C1 segment of cervical spinal cord (tissue), 14 donors: ENCODE measurements at places on chromosomes 6 and 20.

GRCh38 chr6:46236752-46237151 is 66.0 kb upstream of the ENPP5 start:
- no peak for DNase-seq

GRCh38 chr6:135983718-135984343 is 132.3 kb downstream of the PDE7B start:
- no peak for DNase-seq

DNA sequence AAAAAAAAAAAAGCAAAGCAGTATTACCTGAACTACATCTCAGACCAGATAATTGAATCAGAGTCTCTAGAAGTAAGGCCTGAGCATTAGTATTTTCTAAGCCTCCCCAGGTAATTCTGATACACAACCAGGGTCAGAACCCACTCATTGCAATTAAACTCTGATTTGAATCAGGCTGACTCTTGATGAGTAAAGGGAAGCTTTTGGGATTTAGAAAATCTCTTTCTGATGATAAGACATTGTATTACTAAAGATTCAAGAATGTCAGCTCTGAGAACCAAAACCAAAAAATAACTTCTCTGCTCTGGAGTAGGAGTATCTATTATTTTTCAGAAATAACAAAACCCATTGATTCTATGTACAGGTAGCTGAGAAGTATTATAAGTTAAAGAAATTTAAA is 100.1 kb upstream of the COL21A1 start:
- DNase-seq, result no peak

DNA sequence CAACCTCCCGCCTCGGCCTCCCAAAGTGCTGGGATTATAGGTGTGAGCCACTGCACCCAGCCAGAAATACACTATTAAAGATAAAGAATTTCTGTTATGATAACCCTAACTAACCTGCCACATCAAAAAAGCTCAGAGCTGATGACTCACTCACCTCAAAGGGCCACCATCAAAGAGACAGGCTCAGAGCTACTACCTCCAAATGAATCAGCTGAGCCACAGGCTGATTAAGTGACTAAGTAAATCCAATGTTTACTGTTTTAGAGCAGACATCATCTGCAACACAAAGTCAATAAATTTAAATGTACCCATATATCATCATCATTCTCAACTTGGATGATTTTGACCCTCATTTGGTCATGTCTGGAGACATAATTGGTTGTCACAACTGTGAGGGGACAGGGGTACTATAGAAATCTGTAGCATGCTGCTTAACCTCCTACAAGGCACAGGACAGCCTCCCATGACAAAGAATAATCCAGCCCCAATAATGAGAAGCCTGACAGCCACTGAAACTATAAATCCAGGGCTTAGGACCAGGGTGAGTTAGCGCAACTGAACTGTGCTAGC is 106.5 kb downstream of the ATP9A start:
- no peak for DNase-seq

GRCh38 chr6:104969108-104969507 is 12.2 kb downstream of the LIN28B start:
- no peak for DNase-seq

DNA sequence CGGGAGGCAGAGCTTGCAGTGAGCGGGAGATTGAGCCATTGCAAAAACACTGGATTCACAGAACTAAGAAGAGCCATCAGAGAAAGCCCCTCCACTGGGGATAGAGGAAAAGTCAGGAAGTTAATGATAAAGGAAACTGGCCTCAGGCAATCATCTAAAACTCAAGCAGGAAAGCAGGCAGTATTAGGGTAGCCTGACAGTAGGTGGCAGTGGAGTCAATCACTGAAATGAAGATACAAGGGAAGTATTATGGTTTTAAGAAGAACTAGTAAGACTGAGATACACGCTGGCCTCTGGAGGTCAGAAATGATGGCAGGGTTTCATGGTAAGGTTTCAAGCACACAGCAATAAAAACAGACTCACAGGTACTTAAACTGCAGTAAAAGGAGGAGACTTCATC is 578.3 kb downstream of the HACE1 start:
- DNase-seq, result no peak

- DNase-seq, result no peak
These were observed 45.1 kb upstream of the EPB41L1 start for GRCh38 chr20:36109251-36109947.

- DNase-seq, result no peak
These were observed 15.8 kb upstream of the SIRPG start for GRCh38 chr20:1673424-1673823.

DNA sequence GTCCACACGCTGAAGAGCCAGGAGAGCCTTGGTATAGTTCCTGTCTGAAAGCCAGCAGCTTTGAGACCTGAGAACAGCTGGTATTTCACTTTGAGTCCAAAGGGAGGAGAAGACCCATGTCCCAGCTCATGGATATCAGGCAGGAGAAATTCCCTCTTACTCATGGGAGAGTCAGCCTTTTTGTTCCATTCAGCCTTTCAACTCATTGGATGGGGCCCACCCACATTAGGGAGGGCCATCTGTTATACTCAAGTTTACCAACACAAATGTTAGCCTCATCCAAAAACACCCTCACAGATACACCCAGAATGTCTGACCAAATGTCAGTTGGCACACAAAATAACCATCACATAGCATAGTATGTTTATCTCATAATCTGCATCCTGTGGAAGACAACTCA is 80.1 kb downstream of the GMDS start:
- DNase-seq, result no peak

DNA sequence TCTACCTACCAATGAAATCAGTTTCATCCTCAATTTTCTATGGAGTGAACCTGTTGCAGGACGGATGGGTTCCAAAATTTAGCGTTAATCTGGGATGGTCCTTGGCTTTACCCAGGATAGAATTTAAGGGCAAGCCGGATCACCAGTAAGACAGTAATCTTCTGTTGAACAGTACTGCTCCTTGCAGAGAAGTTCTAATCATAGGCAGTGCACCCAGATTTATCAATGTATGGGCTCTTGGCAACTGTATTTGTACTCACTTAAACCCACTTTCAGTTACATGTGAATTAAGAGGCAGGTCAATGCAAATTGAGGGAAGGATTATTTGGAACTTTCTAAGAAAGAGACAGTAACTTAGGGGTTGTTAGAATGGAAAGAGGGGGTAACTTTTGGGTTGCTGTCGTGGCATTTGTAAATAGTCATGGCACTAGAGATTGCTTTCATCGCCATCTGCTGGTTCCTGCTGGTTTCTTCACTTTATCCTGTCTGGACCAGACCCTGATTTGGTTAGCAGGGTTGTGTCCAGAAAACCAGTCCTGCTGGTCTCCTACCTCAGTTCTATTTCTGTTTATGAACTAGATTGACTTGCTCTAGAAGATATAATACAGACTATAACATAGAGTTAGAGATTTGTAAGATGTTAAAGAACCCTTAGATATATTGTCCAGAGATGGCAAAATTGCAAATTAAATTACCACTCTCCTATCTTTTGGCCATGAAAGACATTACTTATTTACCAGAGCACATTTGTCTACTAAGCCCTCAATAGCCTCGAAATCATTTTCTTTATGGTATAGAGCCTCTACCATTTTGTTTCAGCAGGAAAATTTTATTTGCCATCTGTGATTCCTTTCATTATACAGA is 646.3 kb downstream of the UTRN start:
- DNase-seq, result no peak

GRCh38 chr6:135299256-135299655 is 118.1 kb downstream of the MYB start:
- DNase-seq, result no peak

DNA sequence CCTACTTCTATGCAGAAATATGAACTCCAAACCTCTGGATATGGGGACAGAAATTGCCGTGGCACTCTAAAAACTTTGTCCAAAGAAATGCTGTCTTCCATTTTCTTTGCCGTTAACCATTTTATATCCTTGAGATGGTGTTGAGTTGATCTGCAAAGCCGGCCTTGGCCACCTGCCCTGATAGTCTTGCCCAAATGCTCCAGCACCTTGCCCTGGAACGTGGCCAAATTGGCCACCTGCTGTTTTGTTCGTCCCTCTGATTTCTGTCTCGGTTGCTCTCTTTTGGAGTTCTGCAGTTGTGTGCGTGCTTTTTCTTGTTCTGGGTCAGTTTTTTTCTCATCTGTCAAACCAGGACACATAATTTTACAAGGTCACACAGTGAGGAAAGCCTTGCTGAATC is 239.7 kb upstream of the GMDS start:
- DNase-seq, result no peak

- DNase-seq, result no peak
These were observed 33.0 kb downstream of the TBX18 start for GRCh38 chr6:84731401-84731800.

DNA sequence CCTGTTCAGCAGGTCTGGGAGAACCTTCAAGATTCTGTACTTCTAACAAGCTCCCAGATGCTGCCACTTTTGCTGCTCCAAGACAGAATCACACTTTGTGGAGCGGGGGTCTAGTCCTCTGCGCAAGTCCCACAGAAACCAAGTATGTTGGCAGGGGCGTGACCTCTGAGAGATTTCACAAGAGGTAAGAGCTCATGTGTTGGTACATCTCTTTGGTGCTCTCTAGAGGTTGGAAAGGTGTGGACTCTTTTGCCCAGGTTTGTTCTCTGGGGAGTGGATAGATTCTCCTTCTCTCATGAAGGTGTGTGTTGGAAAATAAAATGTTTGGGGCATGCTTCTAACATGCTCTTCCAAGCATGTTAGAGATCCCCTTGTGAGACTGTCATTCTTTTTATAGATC is 340.9 kb upstream of the IRAK1BP1 start:
- DNase-seq, result no peak

DNA sequence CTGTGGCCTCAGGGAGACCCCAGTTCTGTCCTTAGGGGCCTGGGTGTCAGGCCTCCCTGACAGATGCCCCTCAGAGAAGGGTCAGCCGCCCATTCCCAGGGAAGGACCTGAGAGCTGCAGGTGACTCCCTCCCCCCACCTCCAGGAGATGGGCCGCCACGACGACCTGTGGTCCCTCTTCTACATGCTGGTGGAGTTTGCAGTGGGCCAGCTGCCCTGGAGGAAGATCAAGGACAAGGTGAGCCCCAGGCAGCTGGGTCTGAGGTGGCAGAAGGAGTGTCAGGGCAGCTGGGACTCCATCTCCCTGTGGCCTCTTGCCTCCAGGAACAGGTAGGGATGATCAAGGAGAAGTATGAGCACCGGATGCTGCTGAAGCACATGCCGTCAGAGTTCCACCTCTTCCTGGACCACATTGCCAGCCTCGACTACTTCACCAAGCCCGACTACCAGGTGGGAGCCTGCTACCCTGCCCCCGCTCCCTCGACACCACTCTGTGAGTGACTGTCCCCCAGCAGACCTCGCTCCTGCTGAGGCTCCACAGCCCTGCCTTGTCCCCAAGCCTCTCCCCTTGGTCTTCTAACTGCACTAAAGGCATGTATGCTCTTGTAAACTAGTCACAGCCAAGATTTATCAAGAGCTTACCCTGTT is 12.2 kb downstream of the TTBK1 start:
- DNase-seq, result no peak

DNA sequence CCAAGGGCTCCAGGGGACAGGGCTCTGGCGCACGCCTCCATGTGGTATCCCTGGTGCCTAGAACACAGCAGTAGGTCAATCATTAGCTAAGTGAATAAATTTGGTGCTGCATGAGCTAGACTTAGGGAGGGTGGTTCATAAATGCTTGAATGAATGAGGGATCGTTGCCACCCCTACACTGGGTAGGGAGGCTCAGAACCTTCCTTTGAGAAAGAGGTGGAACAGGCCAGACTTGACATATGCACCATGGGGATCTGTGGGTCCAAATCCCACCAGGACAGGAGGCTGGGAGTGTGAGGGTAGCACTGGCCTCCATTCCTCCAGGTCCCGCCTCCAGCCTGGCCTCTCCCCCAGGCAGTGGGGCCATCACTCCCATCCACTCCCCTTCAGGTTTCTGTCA is 13.8 kb downstream of the TEAD3 start:
- no peak for DNase-seq

DNA sequence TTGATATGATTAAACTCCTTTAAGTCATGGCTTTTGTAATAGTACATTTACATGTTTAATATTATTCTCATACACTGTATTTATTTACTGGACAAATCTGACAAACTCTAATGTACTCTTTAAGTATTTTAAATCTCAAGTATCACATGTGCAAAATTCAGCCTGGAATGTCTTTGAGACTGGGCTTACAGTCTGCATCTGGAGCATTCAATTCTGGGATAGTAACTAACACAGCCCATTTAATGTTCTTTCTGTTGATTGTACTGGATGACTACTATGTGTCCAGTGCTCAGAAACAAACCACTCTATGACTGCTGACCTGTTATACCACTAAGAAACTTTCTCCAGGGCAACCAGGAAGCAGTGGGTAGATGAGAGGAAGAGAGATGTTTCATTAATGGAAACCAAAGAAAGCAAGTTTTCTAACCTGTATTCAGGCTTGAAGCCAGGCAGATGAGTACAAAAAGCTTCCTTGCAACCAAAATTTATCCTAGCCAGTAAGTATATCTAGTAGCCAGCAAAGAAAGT is 26.8 kb downstream of the FBXL4 start:
- DNase-seq, result no peak

- DNase-seq, result no peak
These were observed 13.5 kb downstream of the FAM83D start for GRCh38 chr20:38939686-38940085.

- no peak for DNase-seq
These were observed 886 bp downstream of the ROMO1 start for GRCh38 chr20:35699957-35700624.

GRCh38 chr6:119814609-119815400 is 465.2 kb upstream of the MAN1A1 start:
- no peak for DNase-seq

DNA sequence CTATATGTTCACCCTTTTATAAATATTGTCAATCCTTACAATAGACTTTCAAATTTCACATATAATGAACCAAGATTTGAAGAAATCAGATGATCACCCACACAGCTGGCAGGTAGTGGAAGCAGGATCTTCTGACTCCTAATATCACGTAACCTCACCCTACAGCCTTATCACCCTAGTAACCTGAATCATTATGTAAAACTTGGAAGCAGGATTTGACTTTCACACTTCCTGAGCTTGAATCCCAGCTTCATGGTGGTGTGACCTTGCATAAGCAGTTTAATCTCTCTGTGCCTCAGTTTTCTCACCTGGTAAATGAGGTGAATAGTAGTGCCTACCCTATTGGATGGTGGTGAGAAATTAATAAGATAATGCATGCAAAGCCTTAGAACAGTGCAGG is 16.4 kb downstream of the SPTLC3 start:
- DNase-seq, result no peak

GRCh38 chr6:77425671-77426070 is 37.6 kb downstream of the HTR1B start:
- no peak for DNase-seq

DNA sequence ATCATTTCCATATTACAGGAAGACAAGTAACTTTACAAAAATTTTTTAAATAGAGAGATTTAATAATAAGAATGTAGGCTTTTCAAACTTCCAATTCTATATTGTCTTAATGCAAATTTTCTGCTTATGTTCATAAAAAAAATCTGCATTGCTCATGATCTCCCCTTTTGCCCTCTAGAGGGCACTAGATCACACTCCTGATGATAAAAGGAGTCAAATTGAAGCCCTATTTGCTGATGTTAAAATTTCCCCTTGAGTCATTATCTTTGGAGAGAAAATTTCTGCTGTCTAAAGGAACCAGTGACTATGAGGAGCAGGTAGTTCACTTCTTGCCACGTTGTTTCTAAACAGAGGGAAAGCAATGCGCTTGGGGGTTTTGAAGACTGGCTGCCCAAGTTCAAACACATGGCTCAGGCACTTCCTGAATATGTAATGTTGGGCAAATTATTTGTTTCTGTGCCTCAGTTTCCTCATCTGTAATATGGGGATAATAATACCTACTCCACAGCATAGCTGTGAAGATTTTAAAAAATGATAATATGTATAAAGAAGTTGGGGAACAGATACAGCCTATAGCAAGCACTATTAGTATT is 874.2 kb downstream of the TFAP2A start:
- no peak for DNase-seq
